NCI-H524 (cell line): ENCODE measurements at places on chromosomes 1 and 21.

- DNase-seq = no peak
These were observed 115.4 kb upstream of the ZC3H12A start for GRCh38 chr1:37358992-37359391.

- DNase-seq = no peak
These were observed 59.6 kb upstream of the ADAMTS5 start for GRCh38 chr21:27026501-27026900.

DNA sequence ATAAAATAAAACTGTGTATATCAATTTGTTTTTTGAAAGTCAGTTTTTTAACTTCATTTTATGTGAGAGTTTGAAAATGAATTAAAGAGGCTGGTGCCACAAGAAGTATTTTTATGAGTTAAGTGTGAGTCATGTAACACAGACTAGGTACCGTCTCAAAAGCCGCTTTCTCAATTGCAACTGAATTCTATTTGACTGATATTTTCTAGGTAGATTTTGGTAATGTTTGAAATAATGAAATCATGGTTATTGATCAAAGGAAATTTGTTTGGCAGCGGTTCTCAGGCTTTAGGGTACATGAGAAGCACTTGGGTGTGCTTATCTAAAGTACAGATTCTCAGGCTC lies 4.6 kb downstream of the SNX27 start:
- DNase-seq = no peak

GRCh38 chr1:231192620-231193163 lies 30.8 kb downstream of the TRIM67 start:
- no peak for DNase-seq

DNA sequence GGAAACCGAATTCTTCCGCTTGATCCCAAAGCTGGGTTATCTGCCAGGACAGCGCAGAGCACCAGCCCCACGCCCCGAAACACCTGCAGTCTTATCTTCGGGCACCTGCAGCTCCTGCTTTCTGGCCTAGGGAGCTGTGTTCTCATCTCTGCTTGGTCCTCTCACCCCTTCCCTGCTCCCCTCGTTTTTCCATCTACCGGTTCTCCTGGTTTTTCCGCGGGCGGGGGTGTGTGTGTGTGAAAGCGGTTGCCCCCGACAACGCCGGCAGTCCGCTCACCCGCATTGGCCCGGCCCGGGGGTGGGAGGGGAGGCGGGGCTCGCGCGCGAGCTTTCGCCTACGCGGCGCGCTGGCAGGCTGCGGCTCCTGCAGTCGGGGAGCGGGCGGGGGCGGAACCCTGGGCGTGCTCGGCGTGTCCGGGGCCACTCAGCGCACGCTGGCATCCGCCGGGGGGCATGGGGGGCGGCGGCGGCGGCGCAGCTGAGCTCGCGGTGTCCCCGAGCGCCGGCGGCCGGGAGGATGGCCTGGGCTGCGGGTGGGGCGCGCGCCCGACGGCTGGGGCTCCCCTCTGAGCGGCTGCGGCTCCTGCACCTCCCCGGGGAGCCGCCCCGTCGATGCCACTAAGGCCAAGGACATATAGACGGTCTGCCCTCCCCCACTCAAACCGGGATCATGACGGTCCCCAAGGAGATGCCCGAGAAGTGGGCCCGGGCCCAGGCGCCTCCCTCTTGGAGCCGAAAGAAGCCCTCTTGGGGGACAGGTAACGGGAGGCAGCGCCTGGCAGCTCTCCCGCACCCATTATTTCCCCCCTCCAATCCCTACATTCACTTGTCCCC lies 3.2 kb downstream of the ATP8B2 start:
- no peak for DNase-seq

GRCh38 chr1:208156741-208157140 lies 87.4 kb downstream of the PLXNA2 start:
- DNase-seq = no peak
